ENCODE measurements at places on chromosomes 3 and 15.

- DNase-seq = no peak
Observed at GRCh38 chr3:51819709-51820406, 40.8 kb upstream of the IQCF6 start.

DNA sequence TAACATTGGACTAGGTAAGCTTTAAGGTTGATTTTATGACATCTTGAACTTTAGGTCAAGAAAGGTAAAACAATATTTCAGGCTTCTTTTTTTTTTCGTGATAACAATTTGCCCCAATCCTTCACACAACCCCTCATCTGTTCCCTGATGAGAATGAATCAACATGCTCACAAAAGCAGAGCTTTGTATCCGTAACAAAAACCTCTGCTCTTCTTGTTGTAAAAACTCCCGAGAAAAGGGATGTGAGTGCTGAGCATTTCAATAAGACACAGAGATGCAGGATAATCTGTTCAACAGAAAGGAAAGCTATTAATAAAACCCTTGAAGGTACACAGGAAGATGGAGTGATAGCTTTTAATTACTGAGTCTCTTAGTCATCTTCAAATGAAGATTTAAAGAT lies 94.3 kb downstream of the RAD18 start:
- DNase-seq = no peak

DNA sequence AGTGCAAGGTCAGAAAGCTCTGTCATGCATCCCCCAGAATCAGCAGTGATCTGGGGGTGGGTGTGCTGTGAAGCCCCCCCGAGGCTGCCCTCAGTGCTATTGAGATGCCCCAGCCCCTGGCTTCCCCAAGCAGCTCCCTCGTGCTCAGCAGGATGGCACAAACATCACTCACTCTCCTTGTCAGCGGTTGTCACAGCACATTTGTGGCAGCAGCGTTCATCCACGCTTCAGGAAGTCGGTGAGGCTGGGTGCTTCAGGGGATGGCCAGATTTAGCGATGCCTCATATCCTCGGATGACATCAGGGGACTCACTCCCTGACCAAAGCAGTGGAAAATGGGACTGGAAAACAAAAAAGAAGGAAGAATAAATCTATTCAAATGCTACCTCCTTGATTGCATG lies 54.4 kb upstream of the SLC6A11 start:
- DNase-seq = no peak

- no peak for DNase-seq
Observed at GRCh38 chr15:78104119-78104479, 11.7 kb downstream of the SH2D7 start.

GRCh38 chr15:100114571-100114970 lies 227.2 kb downstream of the ADAMTS17 start:
- no peak for DNase-seq

DNA sequence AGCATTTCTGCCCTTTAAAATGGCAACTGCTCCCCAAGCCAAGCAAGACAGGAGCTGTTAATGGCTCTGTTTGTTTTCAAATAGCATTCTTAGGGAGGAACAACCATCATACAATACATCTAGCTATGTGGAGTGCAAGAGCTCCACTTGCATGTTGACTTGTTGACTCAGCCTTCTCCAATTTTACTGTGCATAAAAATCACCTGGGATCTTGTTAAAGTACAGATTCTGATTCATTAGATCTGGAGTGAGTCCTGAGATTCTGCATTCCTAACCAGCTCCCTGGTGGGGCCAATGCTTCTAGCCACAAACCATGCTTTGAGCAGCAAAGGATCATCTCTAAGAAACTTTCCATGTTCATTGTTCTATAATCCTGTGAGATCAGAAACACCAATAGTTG lies 171.4 kb downstream of the THRB start:
- no peak for DNase-seq

DNA sequence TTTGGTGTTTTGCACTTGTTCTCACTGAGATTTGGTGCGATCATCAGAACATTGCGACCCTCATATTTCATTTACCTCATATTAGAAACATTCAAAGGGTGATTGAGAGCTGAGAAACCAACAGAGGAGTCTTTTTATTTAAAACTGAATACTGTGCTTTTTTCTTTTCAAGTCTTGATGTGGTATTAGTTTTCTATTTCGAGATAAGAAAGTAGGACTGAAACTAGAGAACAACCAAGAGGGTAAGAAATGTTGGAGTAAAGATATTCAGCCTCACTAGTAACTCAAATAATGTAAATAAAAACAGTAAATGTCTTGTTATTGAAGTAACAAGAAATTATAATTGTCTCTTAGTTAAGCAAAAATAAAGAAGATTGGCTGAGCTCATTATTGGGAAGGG lies 26.5 kb downstream of the EFHB start:
- DNase-seq = no peak

- DNase-seq = no peak
Observed at GRCh38 chr3:11566916-11567315, 76.8 kb downstream of the VGLL4 start.

GRCh38 chr15:29071232-29071881 lies 185.6 kb downstream of the APBA2 start:
- DNase-seq = no peak

DNA sequence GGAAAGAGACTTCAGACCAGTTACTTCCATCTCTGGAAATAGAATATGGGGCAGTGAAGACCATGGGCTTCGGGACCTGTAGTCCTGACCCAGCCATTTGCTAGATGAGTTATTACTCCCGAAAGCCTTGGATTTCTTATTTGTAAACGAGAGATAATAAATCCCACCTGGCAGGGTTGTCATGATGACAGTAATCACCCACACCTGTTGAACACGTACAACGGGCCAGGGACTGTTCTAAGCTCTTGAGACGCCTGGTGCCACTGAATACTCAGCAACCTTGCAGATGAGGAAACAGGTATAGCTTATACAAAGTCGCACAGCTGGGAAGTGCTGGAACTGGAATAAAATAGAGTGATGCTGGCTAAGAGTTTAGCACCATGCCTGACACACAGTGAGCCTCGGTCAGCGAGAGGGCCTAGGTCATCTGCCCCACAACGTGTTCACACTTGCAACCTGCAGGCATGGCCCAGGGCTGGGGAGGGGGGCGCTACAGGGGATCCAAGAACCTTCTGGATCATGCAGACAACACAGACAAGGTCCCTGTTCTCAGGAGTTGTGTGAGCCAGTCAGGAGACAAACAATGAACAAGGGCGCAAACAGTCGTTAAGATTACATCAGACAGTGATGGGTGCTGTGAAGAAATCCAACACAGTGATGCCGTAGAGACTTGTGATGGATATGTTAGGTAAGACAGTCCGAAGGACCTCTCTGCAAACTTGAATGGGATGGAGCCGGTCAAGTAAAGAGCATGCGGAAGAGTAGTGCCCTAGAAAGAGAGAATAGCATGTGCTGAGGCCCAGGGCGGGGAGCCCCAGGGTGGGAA lies 89.2 kb downstream of the CORO2B start:
- no peak for DNase-seq

- no peak for DNase-seq
Observed at GRCh38 chr3:67305160-67305559, 307.1 kb downstream of the KBTBD8 start.

DNA sequence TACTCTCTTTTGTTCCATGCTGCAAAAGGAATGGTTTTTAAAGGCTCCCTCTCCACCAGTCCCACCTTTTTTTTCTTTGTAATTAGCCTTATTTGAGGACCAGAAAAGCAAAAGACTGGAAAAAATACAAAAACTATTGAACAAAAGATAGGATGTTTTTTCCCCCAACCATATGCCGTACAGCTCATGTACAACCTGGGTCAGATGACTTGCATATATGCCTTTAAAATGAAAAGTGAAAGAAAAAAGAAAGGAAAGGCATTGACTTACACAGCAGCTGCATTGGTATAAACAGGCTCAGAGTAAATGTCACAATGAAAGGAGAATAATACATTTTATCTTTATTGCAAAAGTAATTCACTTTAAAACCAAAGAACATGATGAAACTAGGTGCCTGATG lies 69.5 kb upstream of the CMC1 start:
- DNase-seq = no peak

DNA sequence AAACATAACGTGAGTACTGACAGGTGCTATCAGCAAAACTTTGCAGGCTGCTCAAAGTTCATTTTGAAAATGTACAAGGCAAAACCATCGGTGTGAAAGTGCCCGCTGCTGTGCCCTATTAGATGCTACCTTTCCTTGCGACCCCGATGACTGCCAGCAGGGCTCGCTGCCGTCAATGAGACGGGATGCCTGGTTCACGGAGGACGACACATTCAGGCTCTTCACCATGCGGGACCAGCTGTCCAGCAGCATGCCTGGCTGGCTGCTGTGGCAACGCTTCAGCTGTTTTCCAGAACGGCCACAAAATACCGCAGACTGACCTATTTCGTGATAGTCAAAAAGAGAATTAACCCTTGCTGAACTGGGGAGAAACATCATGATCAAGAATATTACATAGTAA lies 92.7 kb upstream of the OCA2 start:
- no peak for DNase-seq

DNA sequence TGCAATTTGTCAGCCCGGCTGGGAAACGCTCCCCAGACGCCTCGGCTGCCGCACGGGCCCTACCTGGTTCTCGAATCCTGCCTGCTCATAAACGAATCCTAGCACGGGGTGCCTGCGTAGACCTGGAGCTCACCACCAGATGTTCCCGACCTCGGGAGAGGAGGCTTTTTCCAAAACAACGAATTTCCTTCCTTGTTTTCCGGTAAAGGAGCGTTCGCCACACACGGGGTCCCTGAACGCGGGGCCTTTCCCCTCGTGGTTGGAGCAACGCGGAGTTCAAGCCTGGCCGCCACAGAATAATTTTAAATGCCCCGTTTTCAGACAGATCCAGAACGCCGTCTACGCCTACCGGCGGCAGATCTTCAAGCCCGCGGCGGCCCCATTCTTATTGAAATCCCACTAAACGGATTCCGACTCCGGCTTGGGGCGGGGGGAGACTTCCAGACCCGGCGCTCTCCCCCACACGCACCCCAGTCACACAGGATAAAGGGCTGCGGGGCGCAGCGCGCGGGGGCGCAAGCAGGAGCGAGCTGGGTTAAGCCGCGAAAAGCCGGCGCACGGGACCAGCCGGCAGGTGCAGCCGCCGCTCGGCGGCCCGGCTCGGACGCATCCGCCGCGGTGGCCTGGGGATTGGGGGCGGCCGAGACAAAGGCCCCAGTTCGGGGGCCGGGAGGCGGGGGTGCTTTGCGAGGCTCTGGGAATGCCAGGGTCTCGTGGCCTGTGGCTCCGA lies 895 bp downstream of the GATA2 start:
- no peak for DNase-seq

GRCh38 chr3:182954553-182955235 lies 25.6 kb downstream of the DCUN1D1 start:
- DNase-seq = no peak

DNA sequence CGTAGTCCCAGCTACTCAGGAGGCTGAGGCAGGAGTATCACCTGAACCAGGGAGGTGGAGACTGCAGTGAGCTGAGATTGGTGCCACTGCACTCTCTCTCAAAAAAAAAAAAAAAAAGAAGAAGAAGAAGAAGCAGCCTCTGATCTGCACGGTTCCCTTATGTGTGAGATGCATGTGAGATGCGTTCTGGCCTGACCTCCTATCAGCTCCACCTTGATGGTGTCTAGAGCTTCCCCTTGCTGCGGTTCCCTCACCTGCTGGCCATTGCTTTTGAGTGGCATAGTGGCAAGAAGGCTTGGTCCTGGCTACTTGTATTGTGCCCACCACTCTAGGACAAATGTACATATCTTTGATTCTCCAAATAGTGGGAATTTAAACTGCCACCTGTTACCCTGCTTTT lies 49.4 kb upstream of the CFAP161 start:
- no peak for DNase-seq

DNA sequence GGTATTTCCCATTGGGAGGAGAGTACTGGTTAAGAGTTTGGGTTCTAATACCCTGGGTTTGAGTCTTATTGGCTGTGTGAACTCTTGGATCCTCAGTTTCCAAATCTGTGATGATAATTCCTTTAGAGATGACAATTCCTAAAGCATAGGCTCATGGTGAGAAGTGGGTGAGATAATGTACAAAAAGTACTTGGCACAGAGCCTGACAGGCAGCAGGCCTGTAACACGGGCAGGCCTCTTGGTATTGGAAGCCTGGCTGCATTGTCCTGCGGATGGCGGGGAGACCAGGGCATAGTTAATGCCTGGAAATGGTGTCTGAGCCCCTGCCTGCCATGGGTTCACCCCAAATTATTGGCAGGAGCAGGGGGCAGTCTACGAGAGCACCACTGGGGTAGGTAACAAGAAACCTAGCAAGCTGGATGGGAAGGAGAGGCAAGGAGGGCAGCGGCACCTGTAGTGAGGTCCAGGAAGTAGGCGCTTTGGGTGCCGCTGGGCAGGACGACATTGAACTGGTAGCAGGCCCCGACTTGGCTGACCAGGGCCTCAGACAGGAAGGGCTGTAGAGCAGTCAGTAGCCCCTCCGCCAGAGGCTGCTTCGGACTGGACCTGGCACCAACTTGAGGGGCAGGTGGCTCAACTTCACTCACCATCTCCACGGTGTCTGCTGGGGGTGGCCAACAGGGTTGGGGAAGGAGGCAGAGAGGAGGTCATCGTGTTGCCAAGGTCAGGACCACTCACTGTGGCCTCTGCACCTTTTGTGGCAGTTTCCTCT lies 7.7 kb downstream of the STOML1 start:
- no peak for DNase-seq

- DNase-seq = no peak
Observed at GRCh38 chr3:121809249-121809648, 25.6 kb downstream of the IQCB1 start.

DNA sequence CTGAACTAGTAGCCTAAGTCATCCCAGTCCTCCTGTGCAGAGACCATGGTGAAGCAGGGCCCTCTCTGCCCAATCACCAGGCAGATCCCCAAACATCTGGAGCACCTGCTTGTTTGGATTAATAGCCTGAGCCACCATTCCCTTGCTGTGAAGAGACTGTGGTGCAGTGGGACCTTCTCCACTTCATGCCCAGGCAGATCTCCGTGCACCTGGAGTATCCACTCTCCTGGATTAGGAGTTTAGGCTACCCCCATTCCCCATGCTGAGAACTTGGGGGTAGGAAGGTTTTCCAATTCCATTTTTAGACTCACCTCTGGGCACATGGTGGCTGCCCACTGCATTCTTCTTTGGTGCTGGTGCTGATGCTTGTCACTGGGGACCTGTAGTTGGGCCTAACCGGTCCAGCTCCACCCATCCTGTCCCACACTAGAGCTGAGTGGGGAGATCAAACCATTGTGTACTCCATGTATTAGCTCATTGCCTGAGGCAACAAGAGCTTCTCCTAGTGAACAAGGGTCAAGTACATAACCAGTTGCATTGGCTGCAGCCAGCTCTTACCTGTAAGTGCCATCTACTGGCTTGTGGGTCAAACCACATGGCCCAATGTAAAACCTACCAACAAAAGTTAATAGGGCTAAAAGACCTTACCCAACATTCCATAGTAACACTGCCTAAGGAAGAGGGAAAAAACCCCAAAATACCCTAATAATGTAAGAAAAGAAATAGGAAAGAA lies 382.5 kb upstream of the CBLB start:
- no peak for DNase-seq

GRCh38 chr3:137010137-137010536 lies 52.4 kb downstream of the IL20RB start:
- no peak for DNase-seq

Measured in cortex of kidney (tissue), 1 donor.